ENCODE measurements at places on chromosomes 4 and X.

DNA sequence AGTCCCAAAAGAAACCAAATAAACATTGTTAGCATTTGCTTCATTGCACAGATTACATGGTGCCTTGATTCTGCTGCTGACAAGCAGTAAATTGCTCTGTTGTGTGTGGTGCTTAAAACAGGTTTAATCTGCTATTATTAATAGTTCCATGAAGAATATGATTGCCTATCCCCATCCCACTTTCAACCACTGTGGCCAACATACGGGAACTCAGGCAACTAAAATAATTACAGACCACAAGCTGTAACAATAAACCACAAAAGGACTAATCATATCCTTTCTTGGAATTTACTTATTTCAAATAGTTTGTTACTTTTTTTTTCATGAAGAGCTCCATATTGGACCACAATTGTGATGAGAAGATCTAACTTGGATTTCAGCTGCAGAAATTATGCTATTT is 131.5 kb downstream of the PACRGL start:
- no peak for DNase-seq

DNA sequence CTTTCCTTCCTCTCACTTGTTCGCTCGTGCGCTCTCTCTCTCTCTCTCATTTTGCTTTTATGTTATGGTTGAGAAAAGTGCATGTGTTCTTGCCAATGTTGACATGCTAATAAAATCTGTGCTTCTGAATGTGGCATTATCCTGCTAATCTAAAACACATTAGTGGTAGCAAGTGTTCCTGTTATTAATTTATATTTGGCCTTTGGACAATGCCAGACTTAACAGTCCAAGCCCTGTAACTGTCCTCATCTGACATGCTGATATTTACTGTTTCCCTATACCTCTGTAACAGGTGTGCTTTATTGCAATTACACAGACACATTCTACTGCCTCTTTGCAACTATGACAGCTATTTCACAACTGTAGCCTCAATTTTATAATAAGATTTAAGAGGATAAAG is 2.7 kb downstream of the PPARGC1A start:
- no peak for DNase-seq

DNA sequence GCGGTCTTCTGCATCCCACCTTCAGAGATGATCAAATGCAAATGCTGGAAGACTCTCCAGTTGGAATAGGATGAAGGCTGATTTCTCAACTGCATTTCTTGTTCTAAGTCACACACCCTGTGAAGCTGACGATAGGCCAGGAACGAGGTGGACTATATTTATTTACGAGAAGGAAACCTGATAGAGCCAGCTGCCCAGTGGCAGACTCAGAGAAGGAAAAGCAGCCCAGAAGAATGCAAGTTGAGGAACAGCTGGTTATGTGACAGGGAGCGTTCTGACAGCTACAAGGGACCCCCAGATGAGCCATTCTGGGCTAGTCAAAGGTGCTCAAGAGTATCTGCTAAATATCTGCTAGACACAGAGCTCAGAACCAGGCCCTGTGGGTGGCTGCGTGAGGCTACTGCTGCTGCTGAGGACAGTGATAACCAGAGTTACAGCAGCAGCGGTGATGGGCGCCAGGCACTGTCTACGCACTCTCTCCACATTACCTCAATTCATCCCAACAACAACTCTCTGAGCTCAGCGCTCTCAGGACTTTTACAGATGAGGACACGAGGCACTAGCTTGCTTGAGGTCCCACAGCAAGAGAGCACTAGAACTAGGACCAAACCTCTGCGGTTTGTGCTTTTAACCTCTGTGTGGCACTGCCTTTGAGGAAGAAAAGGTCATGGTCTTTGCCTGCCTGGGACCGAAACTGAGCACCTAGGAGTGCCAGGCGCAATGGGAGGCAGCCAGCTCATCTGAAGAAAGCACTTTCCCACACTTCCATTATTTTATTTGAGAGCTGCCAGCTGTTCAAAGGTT is 69.0 kb downstream of the GATB start:
- no peak for DNase-seq

DNA sequence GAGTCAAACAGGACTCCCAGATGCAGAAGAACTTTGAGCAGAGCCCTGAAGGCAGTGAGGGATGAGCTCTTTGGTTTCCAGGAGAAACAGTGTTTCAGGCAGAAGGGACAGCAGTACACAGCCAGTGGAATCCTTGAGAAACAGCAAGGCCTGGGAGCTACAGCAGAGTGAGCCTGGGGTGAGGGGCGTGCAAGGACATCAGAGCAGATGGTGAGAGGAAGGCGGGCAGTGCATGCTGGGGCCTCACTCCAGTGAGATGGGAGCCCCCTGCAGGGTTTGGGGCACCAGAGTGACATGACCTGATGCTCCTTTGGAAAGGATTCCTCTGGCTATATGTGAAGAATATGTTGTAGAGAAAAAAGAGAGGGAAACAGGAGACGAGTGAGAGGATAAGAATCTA is 98.1 kb upstream of the EGFL6 start:
- DNase-seq = no peak

DNA sequence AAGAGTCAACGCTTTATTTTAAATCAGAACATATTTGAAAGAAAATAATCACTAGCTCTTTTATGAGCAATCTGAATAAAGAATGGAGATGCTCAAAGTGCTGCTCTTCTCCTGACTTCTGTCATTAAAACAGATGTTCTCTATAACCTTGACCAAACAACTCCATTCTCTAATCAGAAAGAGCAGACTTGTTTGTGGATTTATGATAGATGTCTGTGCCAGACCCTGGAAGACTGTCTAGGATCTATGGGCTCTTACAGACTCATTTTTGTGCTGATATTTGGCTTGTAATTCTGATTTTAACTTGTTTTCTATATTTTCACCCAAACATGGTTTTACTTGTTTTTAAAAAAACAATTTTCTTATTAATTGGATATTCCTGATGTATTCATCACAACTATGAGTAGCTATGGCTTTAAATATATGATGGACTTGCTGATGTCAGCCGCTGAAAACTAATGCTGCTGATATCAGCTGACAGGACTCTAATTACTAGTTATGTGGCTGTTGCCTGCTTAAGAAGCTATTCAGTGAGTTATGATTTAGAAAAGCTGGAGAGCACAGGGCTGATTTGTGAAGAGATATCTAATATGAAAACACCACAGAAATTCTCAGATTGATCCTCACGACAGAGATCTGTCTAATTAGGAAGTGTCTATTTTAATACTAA is 31.6 kb upstream of the MAML3 start:
- DNase-seq = no peak

DNA sequence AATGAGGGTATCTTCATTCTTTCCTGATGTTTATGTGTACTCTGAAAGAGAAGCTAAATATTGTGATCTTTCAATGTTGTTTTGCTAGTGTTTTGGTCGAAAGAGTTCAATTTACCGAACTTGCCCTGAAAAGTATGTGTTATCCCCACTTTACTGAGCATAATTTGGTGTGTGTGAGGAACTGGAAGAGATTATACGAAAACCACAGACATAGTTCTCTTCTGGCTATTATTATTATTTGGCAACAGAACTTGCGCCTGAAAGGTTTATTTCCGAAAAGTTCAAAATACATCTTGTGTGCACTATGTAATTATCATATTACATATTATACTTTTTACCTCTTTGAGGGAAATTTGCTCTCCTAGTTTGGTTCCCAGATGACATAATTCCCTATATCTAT is 232.5 kb upstream of the INTU start:
- DNase-seq = no peak

DNA sequence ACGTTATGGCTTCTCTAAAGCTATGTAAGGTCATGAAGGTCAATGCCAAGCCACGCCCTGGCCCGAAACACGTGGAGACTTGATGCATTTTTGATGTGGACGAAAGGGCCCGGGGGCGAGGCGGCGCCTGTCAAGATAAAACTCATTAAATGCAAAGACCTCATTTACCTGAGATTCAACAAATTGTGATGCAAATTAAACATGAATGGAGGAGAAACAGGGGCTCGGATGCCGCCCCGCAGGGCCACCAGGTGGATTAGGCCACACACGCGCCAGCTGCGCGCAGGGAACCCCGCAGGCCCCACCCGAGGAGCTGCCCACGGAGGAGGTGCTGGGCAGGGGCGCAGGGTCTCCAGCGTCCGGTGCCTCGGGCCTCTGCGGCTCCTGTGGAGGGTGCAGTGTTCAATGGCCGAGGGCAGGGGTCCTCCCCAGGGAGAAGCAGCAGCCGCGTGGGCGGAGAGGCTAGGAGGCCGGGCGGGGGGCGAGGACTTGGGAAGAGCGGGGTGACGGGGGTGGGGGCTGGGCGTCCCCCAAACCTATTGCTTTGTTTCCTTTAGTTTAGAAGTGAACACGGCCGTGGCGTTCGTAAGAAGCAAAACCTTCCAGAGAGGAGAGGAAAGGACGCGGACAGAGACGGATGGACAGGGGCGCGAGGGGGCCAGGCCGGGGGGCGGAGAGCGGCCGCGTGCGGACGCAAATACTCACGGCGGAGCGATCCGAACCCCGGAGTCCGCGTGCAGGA is 40.4 kb downstream of the CPLX1 start:
- no peak for DNase-seq

DNA sequence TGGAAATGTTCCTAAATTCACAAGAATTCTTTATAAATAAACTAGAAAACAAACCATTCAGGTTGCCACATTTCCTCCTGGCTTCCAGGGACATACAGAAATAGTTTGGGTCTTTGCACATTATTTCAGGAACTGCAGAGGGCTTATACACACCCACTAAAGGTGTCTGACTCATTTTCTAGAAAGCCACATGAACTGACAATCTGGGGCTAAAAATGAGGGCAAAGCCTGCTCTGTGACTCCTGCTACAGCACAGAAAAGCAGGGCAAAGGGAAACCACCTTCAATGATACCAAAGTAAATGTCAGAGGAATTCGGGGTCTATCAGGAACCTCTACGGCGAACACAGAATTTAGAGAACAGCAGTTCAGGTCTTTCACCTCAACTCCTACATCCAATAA is 112.2 kb upstream of the MAP3K15 start:
- DNase-seq = peak; percentile 21

DNA sequence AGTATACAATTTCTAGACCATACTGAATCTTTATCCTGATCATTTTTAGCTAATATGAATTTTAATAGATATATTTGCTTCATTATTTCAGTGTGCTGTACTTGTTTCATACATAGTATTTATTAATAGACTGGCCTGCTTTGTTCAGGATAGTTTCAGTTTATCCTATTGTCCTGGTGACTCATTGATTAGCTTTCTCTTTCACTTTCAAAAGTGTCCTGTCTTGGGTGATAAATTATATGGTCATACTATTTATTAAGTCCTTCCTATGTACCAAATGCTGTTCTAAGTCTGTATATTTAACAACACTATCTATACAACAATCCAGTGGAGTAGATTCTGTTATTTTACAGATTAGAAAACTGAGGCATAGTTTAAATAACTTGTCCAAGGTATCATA is 153.8 kb upstream of the RAPGEF2 start:
- no peak for DNase-seq

- no peak for DNase-seq
These were observed 38.3 kb upstream of the SPINK2 start for GRCh38 chr4:56859841-56860240.

DNA sequence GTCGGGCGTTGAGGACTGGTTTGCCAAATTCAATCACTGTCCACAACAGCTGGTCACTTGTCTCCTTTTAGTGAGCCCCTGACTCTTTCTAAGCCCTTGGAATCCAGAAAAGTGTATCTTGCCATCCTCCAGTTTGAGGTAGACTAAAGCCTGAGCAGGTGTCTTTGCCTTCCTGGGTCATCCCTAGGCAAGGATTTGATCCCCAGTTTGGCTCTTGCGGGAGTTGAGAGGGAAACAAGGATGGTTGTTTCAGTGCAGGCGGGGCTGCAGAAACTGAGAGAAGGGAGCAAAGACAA is 2.2 kb upstream of the FGF5 start:
- DNase-seq = no peak

GRCh38 chrX:3598709-3599108 is 114.7 kb downstream of the PRKX start:
- no peak for DNase-seq

DNA sequence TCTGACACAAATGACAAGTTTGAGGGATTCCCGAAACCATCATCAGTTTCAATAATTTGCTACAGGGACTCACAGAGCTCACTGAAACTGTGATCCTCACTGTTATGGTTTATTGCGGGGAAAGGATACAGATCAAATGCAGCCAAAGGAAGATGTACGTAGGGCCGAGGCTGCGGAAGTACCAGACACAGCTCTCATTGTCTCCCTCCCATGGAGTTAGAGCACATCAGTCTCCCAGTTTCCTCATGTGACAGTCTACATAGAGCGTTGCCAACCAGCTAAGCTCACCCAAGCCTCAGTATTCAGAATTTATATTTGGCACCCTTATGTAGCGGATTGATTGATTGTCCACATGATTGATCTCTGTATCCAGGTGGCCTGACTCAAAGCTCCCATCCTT is 137.8 kb upstream of the TENM3 start:
- DNase-seq = no peak

All from T-helper 2 cell treated with Interferon-gamma antibody and Interleukin-4, amounts not matched to agents 5 μg/mL and 100 μg/mL, for 36 hours (primary cell).